ENCODE measurements at places on chromosomes 16 and 17.
A peak's percentile ranks its signal among the peaks of the same experiment; 100 is the strongest.

GRCh38 chr16:85659805-85660511 lies 28.8 kb downstream of the GINS2 start:
- DNase-seq = peak; percentile 49

GRCh38 chr17:77011173-77012011 lies 129.4 kb upstream of the SEC14L1 start:
- peak; percentile 24 for DNase-seq

DNA sequence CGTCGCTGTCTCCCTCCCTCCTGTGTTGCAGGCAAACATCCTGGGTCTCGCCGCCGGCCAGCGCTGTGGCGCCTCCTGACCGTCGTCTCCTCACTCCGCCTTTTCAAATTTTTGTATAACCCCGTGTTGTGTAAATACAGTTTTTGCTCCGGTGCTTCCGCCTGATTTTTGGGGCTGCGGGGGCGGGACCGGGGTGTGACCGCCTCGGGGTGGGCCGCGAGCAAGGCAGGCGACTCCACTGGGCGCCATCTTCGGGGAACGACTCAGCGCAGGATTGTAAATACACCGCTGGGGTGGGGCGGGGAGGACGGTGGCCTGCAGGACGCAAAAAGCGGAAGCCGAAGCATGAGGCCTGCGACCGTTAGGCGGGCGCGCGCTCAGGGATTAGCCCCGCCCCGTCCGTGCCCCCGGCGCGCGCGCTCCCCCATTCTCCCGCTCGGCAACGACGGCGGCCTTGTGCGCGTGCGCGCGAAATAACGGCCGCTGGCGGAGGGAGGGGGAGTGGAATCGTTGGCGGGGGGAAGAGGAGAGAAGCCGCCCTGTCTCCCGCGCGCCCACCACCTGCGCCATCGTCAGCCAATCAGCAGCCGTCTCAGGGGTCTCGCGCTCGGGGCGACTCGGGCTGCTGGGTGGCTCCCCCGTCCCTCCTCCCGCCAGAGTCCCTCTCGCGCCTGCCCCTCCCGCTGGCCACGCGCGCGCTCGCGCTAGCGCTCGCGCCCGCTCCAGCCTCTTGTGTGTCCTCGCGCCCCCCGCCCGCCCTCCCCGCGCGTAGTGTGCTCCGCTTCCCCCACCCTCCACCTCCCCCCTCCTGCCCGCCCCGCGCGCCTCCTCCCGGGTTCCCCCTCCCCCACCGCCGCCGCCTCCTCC lies 864 bp upstream of the MAZ start:
- DNase-seq = peak; percentile 96

GRCh38 chr17:29866746-29867404 lies 63.2 kb downstream of the SSH2 start:
- no peak for DNase-seq

- DNase-seq = no peak
Observed at GRCh38 chr17:7220593-7221277, 997 bp downstream of the ACADVL start.

All from activated CD4-positive, alpha-beta T cell treated with anti-CD3 and anti-CD28 coated beads, Interleukin-2, amount 50 U/mL, for 24 hours (primary cell).